Activated T-helper 2 cell treated with anti-CD3 and anti-CD28 coated beads, Interferon-gamma antibody, Interleukin-2, Interleukin-4, amounts not matched to agents 10 μg/mL and 5 μg/mL and 100 μg/mL, durations not matched to agents 14 hours and 24 hours and 36 hours (primary cell): ENCODE measurements at places on chromosomes 4 and X.

GRCh38 chrX:133880032-133880443 lies 105.4 kb downstream of the GPC3 start:
- DNase-seq, result no peak

DNA sequence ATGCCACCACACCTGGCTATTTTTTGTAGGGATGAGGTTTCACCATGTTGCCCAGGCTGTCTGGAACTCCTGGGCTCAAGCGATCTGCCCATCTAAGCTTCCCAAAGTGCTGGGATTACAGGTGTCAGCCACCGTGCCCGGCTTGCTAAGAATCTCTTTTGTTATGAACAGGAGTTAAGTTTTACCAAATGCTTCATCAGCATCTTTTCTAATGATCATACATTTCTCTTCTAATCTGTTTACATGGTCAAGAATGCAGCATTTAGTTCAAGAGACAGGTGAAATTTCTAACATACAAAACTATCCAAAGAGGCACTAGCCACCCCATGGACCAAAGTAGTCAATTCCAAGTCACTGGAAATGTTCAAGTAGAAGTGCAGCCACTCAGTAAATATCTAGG lies 52.5 kb upstream of the IQSEC2 start:
- no peak for DNase-seq

DNA sequence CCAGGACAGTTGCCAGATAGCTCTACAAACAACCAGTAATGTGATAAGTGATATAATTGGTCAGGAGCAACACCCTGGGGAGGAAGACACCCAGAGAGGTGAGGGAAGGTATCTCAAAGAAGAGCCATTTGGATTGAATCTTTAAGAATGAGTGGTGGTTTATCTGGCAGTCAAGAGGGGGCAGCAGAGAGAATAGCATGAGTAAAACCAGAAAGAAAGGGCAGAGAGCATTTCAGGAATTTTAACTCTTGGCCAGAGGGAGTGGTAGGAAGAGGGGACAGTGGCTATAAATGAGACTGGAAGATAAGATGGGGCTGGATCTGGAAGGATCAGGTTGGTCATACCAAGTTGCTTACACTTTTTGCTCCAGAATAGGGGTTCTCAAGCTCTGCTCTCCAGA lies 5.9 kb upstream of the SEPTIN6 start:
- no peak for DNase-seq

DNA sequence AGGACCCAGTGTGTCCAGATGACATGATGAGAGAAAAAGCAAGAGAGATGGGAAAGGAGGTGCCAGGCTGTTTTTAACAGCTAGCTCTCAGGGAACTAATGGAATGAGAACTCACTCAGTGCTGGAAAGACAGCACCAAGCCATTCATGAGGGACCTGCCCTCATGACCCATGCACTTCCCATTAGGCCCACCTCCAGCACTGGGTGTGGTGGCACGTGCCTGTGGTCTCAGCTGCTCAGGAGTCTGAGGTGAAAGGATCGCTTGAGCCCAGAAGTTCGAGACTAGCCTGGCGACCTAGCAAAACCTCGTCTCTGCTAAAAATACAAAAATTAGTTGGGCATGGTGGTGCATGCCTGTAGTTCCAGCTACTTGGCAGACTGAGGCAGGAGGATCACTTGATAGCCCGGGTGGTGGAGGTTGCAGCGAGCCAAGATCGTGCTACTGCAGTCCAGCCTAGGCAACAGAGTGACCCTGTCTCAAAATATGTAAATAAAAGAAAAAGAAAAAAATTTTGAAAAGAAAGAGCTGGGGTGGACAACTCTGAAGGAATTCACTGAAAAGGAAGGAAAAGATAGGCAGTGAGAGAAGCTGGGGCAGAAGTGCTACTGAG lies 50.9 kb downstream of the FAM193A start:
- DNase-seq, result no peak

DNA sequence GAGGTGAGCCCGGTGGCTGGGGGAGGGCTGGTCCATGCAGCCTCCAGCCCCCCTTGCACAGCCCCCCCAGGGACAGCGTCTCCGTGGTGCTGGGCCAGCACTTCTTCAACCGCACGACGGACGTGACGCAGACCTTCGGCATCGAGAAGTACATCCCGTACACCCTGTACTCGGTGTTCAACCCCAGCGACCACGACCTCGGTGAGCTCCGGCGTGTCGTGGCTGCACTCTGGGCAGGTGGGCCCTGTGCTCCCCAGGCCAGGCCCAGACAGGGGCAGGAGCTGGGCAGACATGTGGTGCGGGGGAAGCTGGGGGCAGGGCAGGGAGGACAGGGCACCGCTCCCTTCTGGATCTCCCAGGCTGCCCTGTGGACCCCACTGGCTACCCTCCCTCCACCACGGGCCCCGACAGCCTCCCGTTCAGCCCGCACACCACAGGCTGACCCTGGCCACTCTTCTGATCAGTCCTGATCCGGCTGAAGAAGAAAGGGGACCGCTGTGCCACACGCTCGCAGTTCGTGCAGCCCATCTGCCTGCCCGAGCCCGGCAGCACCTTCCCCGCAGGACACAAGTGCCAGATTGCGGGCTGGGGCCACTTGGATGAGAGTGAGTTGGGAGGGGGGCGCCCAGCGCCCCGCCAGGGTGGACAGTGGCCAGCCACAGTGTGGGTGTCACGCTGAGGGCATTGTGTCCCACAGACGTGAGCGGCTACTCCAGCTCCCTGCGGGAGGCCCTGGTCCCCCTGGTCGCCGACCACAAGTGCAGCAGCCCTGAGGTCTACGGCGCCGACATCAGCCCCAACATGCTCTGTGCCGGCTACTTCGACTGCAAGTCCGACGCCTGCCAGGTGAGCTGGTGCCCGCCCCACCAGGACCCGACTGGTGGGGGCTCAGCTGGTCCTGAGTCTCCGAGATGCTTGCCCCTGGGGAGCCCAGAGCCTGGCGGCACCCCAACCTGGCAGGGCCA lies 5.9 kb downstream of the HGFAC start:
- no peak for DNase-seq

DNA sequence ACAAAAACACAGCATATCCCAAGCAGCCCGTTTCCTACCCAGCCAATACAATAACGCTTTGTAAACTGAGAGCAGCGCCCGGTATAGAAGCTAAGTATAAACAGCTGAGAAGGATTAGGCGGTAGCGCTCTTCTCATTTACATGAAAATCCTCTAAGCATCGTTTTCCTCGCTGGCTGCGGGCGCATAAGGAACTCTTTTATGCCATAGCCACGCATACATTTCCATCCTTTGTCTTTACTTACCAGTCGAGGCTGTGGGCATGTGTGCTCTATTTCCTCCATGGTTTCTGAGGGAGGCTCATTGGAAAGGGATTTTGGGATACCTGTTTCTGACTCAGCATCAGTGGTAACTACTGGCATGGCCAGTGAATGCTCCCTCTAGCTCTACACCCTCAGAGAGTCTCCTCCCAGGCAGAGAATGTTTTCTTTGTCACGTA lies 383 bp downstream of the PCYT1B start:
- no peak for DNase-seq

DNA sequence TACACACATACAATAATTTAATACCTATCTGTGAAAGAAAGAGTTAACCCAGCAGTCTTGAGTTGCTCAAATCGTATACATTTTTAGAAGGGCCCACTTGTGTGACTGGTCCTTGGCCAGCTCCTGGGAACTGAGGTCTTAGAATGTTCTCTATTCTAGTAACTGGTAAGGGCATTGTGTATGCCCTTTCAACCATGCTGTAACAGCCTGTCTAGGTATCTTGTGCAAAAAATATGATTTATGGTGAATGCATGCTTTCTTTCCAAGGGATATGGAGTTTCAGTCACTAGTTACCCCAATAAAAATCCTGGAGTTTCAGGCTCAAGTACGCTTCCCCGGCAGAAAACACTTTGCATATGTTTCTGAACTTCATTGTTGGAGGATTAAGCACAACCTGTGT lies 140.6 kb downstream of the NEXMIF start:
- DNase-seq, result no peak

DNA sequence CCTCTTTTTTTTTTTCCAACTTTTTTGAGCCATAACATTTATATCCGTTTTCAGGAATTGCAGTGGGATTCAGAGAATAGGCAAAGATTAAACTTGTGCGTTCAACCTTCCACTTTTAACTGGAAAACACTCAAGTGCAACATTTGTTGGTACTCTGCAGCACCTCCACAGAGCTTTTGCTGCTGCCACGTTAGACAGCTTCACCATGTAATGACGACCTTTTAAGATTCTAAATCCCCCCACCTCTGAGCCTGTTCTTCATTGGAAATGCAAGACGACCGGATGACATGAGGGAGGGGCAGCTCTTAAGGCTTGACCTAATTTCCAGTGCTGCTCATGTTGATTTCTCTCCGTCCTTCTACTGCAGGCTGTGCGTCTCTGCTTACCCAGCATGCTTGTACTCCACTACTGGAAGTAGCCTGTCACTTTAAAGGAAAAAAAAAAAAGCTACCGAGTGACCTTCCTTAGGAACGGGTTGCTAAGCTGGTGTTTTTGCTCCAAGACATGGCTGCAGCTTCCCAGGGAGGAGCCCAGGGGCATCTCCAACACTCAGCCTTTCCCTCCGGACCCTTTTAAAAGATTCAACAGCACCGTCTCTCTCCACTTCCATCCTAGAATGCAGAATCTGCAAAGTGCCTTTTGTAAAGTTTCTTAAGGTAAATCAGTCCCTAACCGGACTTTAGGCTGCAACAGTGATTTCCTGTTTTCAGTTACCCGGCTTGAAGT lies at the start of gene CC2D2A:
TSS of gene CC2D2A (plus strand) at position 481 of the 726 bp plus-strand sequence. CDS start 6,051 bp downstream, outside the sequence.
- no peak for DNase-seq

DNA sequence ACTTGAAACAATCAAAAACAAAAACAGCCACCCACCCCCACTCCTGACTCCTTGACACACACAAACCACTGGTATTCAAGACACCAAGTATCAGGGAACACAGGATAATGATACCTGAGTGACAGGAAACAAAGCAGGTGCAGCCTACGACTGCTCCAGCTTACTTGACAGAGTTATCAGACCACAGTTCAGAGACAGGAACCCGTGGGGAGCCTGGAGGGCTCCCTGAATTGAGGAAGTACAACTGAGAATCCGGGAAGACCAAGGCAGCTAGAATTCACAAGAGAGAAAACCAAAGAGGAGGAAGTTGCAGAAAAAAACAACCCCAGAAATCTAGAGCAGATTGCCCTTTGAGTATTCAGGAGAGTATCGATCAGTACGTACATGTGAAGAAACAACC lies 20.5 kb downstream of the COMMD8 start:
- no peak for DNase-seq

DNA sequence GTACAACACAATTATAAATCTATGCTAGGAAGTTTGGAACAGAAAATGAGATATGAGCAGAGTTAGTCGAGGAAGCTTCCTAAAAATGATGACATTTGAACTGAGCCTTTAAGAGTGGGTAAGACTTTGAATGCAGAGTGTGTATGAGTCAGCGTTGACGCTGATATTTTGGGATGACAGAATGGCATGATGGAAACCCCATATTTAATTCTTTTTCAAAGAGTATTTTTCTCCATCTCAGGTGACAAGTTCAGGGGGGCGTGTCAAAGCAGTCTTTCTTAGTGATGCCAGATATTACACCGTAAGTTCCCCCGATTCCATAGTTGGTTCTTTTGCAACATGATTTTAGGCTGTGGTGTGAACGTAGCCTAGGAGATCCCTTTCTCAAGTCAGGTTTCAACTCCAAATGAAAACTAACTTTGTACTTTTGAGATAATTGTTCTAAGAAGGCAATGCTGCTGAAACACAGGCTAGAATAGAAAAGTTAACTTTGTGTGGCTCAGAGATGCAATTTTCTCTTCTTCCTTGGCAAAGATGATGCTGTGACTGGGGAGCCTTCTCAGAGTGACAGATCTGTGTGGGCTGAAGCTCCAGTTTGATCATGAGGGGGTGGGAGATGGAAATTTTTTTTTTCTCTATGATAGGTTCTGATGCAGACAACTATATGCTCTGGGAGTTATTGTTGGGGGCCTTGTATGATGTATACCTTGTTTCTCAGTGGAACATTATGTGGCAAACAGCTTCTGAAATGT lies 59.2 kb downstream of the GLUD2 start:
- no peak for DNase-seq

GRCh38 chrX:40877887-40878286 lies 142.5 kb upstream of the MED14 start:
- DNase-seq, result no peak

DNA sequence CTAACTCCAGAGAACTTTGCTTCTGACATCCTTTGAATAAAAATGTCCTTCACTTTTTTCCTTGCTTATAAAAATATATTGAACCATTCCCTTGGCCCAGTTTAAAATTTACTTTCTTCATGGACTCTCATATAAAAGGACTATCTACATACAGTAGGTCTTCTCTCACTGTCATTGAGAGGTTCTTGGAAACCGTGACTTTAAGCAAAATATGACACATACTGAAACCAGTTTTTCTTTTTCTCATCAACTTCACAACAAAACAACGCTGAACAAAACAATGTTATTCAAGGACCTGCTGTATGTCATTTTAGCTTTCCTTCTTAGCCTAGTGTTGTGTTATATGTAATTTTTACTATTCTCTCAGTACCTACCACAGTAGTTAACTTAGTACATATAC lies 496.8 kb downstream of the CENPC start:
- no peak for DNase-seq

DNA sequence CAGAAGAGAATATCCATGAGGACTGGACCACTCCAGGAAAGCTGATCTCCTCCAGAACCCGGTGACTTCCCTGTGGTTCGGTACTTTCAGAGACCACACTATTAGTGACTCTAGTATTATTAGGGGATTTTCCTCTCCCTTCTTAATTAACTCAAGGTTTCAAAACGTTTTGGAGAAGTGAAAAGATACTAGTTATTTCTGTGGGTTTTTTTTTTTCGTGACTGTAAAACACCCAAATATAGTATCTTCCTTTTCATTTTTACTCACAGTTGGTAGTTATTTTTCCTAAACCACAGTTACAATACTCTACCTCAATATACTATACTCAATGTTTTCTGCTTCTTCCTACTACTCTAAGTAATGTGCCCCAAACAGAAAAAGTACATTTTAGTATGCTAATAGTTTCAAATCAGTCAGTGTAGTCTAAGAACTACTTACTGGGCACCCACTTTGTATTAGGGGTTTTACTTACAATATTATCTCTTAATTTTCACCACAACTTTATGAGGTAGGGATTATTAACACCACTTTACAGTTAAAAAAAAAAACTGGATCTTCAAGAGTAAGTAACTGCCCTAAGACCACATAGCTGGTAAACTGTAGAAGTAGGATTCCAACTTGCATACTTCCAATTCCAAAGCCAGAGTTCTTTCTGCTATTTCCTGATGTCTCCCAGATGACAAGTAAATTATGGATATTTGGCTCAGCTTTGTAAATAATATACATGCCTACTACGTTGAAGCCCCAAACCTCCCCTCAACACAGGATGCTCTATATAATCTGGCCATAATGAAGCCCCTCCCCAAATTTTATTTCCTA lies 45.0 kb downstream of the SLC9A7 start:
- no peak for DNase-seq

DNA sequence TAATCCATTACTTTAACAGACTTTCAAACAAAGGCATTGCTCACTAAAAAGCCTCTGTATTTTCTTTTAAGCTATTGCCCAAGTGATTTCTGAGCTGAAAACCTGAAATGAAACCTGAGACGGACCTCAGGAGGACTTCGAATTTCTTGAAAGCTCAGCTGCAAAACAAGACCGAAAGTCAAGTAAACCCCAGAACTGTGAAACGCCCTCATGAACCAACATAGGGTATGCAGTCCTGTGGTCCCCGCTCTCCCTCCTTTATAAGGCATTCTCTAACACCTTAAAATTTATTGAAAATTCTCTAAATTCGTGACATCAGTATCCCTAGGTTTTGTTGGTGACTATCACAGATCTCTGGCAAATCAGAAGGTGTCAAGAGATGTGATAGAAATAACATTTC lies 91.8 kb downstream of the SHISA3 start:
- DNase-seq, result no peak
